Mesenchymal stem cell (in vitro differentiated cells and primary cell): ENCODE measurements at places on chromosomes 2 and 18.
A peak's percentile ranks its signal among the peaks of the same experiment; 100 is the strongest.

DNA sequence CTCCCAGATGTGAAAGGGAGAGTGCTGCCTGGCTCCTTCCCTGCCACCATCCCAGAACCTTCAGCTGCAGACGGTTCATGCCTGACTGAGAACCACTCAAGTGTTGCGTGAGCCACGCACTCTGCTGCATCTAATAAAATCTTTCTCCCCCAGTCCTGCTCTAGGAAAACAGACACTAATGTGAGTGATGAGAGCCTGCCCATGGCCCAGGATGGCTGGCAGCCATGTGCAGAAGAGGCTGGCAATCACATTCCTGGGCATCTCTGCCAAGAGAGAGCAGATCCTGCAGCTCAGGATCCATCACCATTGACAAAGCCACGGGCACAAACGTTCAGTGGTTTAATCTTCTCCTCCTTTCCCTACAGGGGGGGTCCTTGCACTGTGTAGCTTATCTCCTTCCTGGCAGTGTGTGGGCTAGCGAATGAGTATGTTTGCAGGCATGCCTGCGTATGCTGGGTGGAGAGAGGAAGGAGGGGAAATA, 477.5 kb downstream of the SLC4A3 start:
- peak; percentile 65 for DNase-seq

- no peak for DNase-seq
These were observed 285.3 kb upstream of the CCDC68 start for GRCh38 chr18:55244546-55244945.

DNA sequence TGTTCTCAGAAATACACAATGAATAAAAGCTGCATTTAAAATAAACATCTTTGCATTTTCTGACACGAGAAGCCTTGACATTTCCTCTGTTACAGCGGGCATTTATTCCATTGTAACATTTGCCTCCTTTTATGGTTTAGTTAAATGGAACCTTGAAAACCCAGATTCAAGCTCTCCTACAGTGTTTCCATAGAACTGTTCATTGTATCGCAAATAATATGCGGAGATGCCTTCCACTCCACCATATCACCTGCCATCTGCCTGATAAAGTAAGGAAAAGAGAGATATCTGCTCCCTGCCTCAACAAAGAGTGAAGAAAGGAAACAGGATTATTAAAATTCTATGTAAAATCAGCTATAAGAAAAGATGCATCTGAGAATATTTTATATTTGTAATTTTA, 69.8 kb downstream of the CDH19 start:
- DNase-seq = no peak

DNA sequence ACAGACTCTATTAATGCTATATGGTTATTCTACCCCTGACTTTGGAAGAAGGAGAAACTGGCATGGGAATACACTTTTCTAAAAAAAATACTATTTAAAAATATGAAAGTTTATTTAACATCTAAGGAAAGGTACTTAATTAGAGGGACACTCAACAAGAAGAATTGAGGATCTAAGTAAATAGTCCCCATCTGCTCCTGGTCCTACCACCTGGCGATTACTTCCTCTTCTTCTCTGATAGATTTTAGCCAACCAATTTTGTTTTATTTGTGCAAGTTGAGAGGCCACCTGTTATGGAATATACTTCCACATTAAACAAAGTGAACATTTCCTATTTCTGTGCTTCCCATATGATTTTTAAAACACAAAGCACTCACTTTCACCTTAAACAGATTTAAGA, 111.7 kb downstream of the BCL2 start:
- DNase-seq = no peak

- no peak for DNase-seq
These were observed 848 bp downstream of the VRK2 start for GRCh38 chr2:58047373-58047935.
